ENCODE measurements at places on chromosomes 12 and 14.

GRCh38 chr12:103205906-103206305 lies 248.4 kb downstream of the ASCL1 start:
- no peak for DNase-seq

DNA sequence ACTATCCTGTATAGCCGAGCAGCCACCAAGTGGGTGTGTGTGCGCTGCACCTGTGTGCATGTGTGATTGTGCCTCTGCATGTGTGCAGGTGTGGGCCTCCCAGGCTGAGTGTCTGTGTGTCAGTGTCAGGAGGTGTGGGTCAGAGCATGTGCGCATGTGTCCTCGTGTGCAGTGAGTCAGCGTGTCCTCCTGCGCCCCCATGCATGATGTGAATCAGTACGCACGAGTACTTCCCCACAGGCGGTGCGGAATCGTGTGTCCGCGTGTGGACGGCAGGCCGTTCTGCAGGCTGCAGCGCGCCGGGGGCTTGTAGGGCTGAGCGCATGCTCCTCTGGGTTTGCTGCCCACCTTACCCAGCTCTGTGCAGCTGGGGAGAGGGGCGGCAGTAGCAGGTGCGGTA lies 34.2 kb downstream of the DTX1 start:
- no peak for DNase-seq

GRCh38 chr12:57171668-57172067 lies 24.2 kb upstream of the LRP1-AS start:
- DNase-seq = peak; percentile 53

- DNase-seq = peak; percentile 62
Measured at GRCh38 chr14:24095271-24096068, 1.4 kb downstream of the PCK2 start.

DNA sequence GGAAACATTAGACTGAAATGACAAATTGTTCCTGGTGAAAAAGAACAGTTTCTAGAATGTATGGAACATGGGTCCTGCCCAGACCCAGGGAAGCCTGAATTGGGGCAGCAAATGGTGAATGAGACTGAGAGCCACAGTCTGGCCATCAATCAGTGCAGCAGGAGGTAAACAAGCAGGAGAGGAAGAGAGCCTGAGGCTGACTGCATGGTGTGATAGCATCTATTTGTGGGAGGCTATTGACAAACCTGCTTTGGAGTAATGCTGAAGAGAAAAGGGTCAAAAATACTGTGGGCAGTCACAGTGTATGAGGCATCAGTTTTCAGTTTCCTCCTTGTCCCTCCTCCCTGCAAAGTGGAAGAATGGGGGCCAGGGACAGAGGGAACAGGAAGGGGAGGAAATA lies 136.8 kb downstream of the ANKS1B start:
- no peak for DNase-seq

DNA sequence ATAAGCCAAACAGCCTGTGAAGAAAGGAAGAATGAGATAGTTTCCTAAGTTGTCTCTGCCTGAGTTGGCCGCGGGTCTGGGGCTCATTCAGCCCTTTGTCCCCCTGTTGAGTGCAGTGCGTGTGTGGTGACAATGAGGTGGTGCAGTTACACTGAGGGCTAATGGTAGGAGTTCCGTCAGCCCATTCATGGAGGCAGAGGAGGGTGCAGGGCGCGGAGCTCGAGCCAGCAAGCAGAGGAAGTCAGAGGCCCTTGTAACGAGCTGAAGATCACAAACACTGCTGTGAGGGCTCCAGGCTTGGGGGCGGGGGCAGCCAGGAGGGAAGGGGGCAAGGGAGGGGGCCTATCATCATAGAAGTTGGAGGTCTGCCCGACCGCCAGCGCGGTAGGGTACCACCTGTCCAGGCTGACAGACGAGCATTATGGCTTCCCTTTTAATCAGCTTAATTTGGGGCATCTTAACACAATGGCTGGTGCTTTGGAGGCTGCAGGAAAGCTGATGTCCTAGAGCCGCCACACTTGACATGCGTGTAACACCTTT lies 20.5 kb downstream of the CCND2 start:
- no peak for DNase-seq

GRCh38 chr14:54120260-54120659 lies 163.6 kb upstream of the BMP4 start:
- no peak for DNase-seq

DNA sequence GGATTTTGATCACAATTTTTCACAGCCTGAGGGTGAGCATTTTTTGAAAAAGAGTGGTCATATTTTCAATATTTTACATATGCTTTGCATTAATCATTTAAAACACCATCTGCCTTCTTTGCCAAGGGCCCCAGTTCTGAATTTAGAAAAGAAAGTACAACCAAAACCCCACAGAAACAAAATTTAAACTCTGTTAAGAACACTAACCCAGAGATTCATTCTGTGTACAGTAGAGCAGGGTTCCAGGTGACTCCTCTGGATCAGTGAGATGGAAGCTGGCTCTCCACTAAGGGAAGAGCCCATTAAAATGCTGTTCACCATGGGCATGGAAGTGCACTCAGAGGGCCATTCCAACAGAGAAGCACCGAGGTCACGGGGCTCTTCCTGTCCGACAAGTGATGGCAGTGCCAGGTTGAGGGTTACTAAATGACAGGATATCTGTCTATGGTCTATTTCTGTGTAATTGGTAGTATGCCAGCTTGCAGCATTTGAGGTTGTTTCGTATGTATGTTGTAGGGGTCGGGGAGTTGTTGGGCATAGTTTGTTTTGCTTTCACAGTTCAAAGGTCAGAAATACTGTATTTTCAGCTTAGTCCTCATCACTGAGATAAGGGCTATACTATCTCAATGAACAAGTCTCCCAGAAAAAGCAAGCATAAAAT lies 95.9 kb downstream of the SLC35F4 start:
- no peak for DNase-seq

DNA sequence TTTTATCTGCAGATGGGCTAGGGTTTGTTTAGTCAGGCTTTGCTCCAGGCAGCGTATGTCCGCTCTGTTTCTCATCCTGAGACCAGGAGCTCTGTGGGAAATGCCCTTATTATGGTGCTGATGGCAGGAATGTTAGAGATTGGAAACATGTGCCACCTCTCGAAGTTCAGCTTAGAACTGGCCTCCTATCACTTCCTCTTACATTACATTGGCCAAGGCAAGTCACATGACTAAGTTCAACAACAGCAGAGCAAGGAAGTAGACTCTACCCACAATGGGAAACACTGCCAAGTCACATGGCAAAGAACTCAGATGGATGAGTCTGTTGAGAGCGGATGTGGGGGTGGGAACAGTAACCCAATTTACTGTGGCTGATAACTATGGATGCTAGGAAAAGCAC lies 161.9 kb upstream of the WSCD2 start:
- DNase-seq = peak; percentile 25

DNA sequence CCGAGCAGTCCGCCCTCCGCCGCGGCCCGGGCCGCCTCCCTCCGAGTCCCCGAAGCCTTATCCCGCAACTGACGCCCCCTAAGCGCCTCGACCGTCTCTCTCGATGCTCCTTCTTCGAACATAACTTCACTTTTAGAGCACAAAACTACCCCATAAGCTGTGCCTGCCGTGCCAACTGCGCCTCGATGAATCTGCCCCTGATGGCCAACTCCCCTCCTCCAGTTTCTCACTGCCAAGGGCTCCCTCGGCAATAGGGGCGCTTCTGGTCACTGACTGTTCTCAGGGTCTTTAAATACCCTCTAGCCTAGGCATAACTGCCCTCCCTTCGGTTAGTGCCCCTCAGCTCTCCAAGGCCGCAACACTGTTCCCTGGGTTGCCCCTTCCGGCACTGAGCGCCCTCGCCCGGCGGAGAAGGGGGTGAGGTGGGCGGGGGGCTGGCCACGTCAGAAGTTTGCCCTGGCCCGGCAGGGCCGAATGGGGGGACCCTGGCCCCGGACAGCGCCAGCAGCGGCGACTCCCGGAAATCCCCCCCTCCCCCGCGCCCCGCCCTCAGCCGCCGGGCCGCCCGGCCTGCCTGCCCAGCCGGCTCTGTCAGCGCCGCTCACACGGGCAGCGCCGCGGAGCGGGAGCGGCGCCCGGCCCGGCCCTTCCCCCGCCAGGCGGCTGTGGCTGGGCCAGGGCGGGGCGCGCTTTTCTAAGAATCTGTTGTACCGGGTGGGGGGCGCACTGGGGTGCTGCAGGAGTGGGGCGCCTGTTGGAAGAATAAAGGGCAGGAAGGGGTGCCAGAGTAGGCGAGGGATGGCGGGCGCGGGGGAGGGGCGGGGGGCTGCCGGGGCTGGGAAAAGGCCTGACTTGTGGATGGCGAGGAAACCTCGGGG lies 10.6 kb downstream of the RARG start:
- DNase-seq = peak; percentile 89

GRCh38 chr14:54146601-54147000 lies 190.0 kb upstream of the BMP4 start:
- DNase-seq = no peak

GRCh38 chr14:32083789-32084188 lies 6.7 kb downstream of the ARHGAP5 start:
- DNase-seq = no peak

DNA sequence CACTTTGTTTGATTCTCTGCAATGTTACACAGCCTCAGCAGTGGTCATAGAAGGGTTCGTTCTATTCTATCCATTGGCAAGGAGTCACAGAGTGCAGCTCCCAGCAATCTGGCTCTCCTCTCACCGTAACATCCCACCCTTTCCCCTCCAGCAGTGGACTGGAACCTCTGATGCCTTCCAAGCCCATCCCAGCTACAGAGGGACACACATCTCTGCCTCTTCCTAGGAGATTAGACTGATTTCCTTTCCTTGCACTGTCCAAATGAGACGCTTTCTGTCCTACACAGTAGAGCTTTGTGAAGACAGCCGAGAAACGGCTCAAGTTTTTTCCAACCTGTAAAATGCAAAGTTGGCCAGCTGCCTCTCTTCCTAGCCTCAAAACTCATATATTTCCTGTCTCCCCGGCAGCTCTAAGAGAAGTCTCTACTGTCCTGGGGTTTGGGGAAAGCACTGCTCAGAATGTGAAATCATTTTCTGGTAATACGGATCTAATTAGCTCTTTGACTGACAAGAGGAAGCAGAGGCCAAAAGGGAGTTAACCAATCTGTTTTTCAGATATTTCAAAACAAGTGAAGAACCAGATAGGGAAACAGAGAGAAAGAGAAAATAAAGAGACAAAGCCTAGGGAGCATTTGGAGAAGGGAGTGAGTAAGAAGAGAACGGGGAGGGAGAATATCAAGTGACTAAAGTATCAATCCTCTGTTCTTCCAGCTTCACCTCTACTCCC lies 516 bp downstream of the NINJ2 start:
- DNase-seq = no peak

- no peak for DNase-seq
Measured at GRCh38 chr14:97854918-97855317, 1057.7 kb downstream of the VRK1 start.

GRCh38 chr12:68865399-68866164 lies 57.6 kb downstream of the MDM2 start:
- DNase-seq = no peak

GRCh38 chr14:104827177-104828055 lies 26.5 kb downstream of the ZBTB42 start:
- DNase-seq = no peak

GRCh38 chr14:50766338-50766886 lies 64.5 kb downstream of the NIN start:
- DNase-seq = no peak

DNA sequence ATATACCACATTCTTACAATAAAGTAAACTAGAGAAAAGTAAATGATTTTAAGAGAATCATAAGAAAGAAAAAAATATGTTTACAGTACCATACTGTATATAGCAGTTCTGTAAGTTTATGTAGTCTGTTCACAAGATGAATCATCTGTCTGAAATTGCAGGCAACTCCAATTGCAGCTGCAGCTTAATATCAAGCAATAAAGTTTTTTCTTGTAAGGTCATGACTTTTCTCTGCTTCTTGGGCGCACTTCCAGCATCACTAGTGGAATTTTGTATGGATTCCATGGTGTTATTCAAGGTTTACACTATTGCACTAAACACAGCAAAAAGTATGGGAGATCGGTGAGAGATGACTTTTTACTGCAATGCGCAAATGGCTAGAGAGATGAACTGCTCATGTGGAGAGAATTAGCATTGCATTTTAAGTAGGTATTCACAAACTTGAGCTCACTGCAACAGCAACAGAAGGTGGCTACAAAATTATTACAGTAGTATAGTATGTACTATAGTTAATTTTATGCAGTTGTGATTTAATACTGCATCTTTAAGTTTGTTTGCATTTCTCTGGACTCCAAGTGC lies 445.4 kb upstream of the OR4E1 start:
- peak; percentile 5 for DNase-seq

- DNase-seq = no peak
Measured at GRCh38 chr12:54980341-54980740, 4.2 kb downstream of the TESPA1 start.

DNA sequence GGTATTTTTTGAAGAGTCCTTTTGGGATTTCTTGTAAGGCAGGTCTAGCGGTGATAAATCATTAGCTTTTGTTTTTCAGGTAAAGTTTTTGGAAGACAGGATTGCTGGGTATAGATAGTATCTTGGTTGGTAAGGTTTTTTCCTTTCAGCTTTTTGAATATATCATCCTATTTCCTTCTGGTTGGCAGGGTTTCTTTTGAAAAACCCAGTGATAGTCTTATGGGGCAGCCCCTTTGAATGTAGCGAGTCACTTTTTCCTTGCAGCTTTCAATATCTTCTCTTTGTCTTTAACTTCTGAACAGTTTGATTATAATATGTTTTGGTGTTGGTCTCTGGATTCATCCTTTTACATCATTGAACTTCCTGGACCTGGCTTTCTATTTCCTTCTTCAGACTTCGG lies 20.2 kb downstream of the TMX1 start:
- DNase-seq = no peak

DNA sequence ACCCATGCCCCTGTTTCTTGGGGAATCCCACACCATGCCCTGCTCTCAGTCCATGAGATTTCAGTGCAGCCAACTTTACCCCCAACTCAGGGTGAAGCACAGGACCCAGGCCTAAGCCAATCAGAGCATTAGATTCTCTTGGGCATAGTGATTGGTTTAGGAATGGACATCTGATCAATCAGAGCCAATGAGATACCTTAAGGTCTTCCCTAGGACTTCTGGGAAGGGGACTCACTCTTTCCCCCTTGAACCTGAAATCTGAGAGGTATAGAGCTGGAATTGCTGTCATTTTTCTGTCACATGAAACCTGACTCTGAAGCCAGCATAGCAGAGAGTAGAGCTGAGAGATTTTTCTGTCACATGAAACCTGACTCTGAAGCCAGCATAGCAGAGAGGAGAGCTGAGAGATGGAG lies 127.1 kb downstream of the ZFP36L1 start:
- no peak for DNase-seq

GRCh38 chr12:11685316-11685715 lies 35.8 kb downstream of the ETV6 start:
- DNase-seq = no peak

DNA sequence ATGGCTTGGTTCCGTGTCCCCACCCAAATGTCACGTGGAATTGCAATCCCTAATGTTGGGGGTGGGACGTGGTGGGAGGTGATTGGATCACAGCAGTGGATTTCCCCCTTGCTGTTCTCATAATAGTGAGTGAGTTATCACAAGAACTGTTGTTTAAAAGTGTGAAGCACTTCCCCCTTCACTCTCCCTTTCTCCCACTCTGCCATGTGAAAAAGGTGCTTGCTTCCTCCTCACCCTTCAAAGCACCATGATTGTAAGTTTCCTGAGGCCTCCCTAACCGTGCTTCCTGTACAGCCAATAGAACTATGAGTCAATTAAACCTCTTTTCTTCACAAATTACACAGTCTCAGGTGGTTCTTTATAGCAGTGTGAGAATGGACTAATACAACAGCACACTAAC lies 5.3 kb upstream of the CEP128 start:
- no peak for DNase-seq

- DNase-seq = peak; percentile 69
Measured at GRCh38 chr12:105083551-105084105, 630 bp downstream of the ALDH1L2 start.

Measured in MG63 (cell line).